ENCODE measurements at places on chromosomes 1 and 21. TPM values are rescaled to one million over a fixed set of nuclear protein-coding genes. Genes with fewer than 3 reads are reported as not detected.

Gene TEDDM1
- 0.12 TPM for polyA plus RNA-seq

Gene PLA2G2D
- not detected for polyA plus RNA-seq

Gene LCK
- 4.2 TPM for polyA plus RNA-seq

Gene GNG12
- 138 TPM for polyA plus RNA-seq

Data from right renal pelvis (tissue), 4 donors.